ENCODE measurements at places on chromosomes 1 and 21. TPM values are rescaled to one million over a fixed set of nuclear protein-coding genes. Genes with fewer than 3 reads are reported as not detected.
A peak's percentile ranks its signal among the peaks of the same experiment; 100 is the strongest.

The NOTCH2NLA gene
- 16.2 TPM for total RNA-seq

The NMNAT2 gene
- 8.8 TPM for total RNA-seq

The TRAF3IP3 gene
- 0.71 TPM for total RNA-seq

The CYYR1 gene
- total RNA-seq, result 29.3 TPM

The ZBTB7B gene
- 31.5 TPM for total RNA-seq

The MAN1C1 gene
- total RNA-seq, result 10.4 TPM

The CD48 gene
- total RNA-seq, result 0.37 TPM

The CRYBG2 gene
- total RNA-seq, result 14.4 TPM

The KRTAP19-2 gene
- not detected for total RNA-seq

- no peak for DNase-seq
Measured at GRCh38 chr1:76136894-76137293, 62.3 kb downstream of the ST6GALNAC3 start.

DNA sequence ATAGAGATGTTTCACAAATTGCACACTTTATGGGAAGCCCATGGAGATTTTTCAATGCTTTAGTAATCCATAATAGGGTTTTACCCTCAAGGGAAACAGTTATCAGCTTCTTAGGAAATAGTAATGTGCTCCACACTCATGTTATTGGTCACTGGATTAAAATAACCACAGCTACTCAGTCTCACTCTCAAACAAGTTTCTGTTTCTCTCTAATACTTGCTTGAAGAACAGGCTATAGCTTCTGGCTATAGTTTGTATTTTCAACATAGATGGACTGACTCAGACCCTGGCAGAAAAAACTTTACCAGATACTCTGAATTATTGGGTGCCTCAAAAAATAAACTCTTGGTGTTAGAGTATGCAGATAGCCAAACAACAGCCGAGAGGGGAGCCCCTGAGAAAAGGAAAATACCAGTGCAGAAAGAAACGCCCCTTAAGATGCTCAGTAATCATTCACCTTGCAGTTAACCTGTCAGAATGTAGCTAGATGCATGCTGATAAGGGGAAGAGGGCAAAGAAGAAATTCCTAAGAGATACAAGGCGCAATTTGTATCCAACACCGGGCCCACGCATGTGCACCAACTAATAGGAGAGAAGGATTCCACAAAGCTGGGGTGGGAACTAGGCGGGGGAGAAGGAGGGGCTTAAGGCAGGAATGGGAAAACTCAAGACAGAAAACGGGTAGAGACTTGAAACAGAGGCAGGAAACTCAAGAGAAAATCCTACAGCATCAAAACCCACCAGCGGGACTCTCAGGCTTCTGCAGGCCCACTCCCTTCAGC is 30.4 kb upstream of the PDE4B start:
- peak; percentile 15 for DNase-seq

- DNase-seq, result peak; percentile 87
Measured at GRCh38 chr1:201709564-201710295, 119.2 kb upstream of the IPO9 start.

DNA sequence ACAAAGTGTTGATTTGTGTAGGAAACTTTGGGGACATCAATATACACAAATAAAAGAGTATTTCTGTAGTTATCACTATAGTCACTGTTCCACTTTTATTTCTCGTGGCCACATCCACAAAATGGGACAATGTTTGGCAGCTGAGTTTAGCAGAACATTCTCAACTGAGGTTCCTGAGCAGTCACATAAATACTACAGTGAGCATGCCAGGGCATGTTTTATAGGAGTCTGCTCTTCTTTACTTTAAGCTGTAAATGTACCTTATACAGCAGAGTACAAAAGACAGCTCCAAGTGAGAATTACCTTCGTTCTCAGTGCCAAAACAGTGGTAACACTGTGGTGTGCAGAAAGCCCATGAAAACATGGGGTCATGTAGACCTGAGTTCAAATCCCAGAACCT is 5.0 kb downstream of the BTG3 start:
- DNase-seq, result no peak

GRCh38 chr1:43438006-43438405 is 15.7 kb downstream of the HYI start:
- no peak for DNase-seq

DNA sequence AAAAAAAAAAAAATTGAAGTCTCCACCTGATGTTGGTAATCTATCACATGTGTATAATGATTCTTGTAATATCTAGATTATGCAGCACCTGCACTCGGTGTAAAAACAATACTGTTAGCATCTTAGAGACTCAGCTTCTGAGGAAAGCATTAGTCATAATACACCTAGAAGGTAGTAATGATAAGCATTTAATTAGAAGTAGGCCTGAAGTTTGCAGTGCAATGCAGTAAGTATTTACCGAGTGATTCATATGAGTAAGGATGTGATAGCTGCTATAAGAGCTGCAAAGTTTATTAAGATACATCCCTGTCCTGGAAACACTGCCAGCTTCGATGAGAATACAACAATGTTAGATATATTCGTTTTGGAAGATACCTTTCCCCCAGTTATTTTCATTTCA is 196.4 kb downstream of the GREM2 start:
- DNase-seq, result no peak

DNA sequence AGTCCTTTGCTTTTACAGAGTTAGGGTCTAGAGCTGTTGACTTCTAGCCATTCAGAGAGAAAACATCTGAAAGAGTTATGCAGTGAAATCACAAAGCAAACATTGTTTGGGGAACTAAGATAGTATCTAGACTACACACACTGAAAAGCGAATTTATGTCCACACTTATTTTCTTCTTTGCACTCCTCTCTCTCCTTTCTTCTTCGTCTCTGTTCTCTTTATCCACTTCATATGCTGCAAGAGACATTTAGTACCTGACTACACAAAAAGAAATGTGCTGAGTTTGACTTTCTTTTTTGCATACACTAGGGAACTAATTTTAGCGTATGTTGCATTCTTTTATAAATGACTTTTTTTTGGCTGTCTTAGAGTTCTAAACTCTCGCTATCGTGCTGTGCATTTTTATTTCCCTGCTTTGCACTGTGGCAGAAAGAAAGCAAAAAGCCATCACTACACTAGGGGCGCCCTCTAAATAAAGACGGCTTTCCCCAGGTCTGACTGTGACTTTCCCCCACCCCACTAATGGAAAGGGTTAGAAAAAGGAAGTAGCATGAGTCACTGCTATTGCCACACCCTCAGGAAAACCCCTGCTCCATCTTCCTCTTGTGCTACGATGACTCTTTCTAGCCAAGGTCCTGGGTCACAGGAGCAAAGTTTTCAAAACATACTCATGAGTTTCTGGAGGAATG is 65.7 kb downstream of the MAP3K7CL start:
- no peak for DNase-seq

GRCh38 chr1:26614655-26615411 is 81.0 kb upstream of the ARID1A start:
- DNase-seq, result no peak

DNA sequence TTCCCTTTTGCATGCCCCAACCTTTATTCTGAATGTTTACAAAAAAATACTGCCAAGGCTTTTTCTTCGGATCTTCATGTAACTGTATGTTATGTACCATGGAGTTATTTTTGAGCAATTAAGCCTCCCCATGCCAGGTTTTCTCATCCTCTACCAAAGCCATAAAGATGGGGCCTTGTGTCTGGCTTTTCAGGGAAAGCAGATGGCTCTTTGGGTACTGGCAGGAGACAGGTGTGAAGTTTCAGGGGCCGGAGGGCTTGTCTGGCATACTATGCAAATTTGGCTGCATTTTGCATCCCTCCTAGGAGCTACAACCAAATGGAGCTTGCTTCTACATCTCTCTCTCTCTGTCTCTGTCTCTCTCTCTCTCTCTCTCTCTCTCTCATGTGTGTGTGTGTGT is 28.1 kb upstream of the PLXNA2 start:
- no peak for DNase-seq

GRCh38 chr1:155051342-155051776 is 243 bp downstream of the ADAM15 start:
- peak; percentile 38 for DNase-seq

- no peak for DNase-seq
Measured at GRCh38 chr1:238964631-238965030, 421.7 kb upstream of the CHRM3 start.

GRCh38 chr1:201737352-201738060 is 91.5 kb upstream of the IPO9 start:
- no peak for DNase-seq

GRCh38 chr1:206912445-206913095 is 9.2 kb downstream of the FCMR start:
- peak; percentile 70 for DNase-seq

Measured in WTC11 (cell line).